ENCODE measurements at places on chromosomes 6 and 20.

DNA sequence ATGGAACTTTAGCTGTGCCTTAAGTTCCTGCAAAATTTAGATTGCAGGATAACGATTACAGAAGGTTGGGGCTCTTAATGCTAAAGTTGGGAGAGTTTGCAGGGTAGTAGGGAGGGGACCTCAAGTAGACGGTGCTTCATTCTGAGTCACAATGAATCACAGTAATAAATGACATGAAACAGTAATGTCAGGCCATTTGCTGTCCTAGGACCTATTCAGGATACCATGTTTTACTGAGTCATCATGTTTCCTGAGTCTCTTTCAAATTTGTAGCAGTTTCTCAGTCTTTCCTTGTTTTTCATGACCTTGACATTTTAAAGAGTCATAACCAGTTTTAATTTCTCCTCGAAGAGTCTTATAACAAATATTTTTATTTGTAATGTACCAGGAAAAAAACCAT, 406.9 kb upstream of the MAP3K7 start:
- DNase-seq, result no peak

DNA sequence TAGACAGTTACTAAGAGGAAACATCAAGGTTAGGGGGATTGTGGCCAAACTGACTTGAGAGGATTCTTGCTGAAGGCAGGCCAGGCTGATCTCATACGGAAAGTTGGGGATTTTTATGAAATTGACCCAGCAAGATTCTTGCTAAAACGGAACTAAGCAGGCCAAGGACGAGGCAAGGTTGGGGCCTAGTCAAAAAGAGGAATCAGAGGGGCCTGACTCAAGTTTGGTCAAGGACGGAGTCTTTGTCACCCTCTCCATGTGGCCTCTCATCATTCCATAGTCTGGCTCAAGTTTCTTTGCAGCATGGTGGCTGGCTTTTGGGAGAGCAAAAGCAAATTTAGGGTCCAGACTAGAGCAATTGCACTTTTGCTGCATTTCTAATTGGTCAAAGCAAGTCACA, 7.9 kb upstream of the HECA start:
- DNase-seq, result no peak

GRCh38 chr6:166556863-166557322, 29.6 kb downstream of the RAMACL start:
- no peak for DNase-seq

GRCh38 chr6:16832721-16833120, 71.5 kb upstream of the ATXN1 start:
- DNase-seq, result no peak

GRCh38 chr20:8175741-8176675, 43.9 kb downstream of the PLCB1 start:
- DNase-seq, result no peak

GRCh38 chr6:33875696-33876095, 71.9 kb upstream of the MLN start:
- no peak for DNase-seq

DNA sequence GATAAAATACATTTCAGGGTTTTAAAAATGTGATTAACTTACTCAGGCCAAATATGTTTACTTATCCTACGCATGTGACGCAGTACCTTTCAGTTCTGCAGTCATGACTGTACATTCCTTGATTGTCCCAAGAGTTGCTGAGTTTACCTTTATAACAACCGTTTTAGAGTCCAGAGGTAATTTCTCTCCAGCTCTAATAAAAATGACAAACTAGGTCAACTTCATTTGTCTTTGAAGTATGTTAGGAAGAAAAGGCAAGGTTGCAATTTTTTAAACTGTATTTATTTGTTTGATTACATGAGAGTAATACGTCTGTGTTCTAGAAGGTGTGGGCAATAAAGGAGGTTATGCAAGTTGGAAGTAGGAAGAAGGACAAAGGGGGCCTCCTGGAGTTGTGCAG, 38.6 kb upstream of the UBR2 start:
- no peak for DNase-seq

All from GM12865 (cell line).